Caki2 (cell line): ENCODE measurements at places on chromosomes 13 and 19. TPM values are rescaled to one million over a fixed set of nuclear protein-coding genes. Genes with fewer than 3 reads are reported as not detected.

Gene MZF1
- 2.7 and 8.6 TPM in 2 replicates for total RNA-seq

Gene ZNF432
- 3.4 and 4.2 TPM in 2 replicates for total RNA-seq

Gene TEX29
- not detected in 2 replicates for total RNA-seq

Gene CCNA1
- total RNA-seq, result 7.8 and 8.1 TPM in 2 replicates

Gene HS6ST3
- total RNA-seq, result 6.6 and 7.5 TPM in 2 replicates

Gene FPR1
- total RNA-seq, result not detected in 2 replicates

Gene HSH2D
- total RNA-seq, result not detected in 2 replicates

DNA sequence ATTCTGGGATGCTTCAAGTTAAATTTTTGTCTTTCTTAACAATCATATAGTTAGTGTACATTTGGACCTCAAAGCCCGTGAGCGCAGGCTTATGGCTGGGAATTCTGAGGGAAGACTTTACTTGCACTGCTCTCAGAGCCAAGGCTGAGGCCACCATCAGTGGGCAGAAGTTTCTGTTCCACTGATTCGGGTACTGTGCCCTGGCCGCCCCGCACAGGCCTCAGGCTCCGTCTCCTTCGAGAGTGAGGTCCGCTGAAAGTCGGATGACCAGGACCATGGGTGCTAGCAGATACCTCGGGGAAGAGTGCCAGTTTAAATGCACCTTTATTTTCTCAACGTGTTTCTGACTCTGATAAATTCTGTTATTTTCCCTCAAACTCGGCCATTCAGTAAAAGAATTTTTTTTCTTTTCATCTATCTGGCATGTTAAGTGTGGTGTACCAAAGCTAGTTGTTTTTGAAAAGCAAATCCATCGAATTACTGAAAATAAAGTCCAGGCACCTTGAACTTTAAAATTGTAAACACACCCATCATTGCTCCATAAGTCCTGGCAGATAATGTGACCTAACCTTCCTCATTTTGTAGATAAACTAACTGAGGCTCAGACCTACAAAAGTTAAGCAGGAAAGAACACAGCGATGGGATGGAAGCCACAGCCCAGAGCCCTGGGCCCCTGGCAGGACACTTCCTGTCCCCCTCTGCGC is 126.7 kb downstream of the SOX1 start:
- no peak for DNase-seq

- no peak for DNase-seq
These were observed 112.3 kb downstream of the GADD45B start for GRCh38 chr19:2588081-2588777.

DNA sequence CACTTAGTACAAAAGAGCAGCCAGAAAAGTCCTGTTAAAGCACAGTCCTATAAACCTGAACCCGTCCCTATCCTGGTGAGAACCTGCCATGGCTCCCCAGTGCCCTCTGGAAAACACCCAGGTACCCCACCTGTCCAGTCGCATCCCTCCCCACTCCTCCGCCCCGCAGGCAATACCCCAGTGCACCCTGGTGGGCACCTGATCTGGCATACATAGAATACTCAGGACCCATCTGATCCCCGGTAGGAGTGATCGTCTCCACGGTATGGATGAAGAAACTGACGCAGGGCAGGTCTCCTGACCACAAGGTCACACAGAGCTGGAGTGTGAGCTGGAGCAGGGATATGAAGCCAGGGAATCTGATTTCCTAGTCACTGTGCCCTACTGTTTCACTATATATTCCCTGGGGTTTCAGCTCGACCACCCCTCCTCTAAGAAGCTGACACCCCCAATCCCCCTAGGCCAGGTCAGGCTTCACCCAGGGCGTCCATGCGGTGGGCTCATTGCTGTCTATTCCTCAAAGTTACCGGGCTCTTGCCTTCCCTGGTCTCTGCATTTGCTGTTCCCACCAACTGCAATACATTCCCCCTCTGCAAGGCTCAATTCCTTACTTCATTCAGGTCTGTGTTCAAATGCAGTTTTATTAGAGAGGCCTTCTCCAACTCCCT is 12.6 kb downstream of the FBXO46 start:
- no peak for DNase-seq

DNA sequence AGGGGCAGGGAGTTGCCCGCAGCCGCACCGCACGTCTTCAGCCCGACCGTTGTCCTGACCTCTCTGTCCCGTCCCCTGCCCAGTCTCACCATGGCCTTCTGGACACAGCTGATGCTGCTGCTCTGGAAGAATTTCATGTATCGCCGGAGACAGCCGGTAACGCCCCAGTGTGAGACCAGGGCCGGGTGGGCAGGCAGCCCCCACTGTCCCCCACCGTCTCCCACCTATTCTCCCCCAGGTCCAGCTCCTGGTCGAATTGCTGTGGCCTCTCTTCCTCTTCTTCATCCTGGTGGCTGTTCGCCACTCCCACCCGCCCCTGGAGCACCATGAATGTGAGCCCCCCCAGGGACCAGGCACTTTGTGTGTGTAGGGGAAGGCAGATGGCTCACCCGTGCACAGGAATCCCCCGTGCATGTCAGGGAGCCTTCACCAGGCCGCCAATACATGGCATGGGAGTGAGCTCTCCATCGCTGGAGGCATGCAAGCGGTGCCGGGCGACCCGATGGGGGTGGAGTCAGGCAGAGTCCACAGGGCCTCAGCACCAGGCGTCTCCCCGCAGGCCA is 1.4 kb downstream of the ABCA7 start:
- no peak for DNase-seq

DNA sequence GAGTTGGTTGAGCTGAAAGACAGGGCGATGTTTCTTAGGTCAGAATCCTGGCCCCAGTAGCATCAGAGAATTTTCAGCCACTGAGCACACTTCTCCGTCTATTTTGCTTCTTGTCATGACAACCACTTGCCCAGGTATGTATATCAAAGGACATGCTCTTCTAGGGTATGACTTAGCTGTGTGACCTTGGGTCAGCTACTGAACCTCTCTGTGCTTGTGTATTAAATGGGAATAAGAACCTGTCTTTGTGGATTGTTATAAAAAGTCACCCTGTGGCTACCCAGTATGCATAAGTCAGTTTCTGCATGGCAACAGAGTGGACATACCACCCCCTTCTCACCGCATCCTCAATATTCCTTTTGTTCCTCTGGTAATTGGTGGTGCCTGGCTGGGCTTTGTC is 26.1 kb downstream of the MBD3L1 start:
- no peak for DNase-seq

DNA sequence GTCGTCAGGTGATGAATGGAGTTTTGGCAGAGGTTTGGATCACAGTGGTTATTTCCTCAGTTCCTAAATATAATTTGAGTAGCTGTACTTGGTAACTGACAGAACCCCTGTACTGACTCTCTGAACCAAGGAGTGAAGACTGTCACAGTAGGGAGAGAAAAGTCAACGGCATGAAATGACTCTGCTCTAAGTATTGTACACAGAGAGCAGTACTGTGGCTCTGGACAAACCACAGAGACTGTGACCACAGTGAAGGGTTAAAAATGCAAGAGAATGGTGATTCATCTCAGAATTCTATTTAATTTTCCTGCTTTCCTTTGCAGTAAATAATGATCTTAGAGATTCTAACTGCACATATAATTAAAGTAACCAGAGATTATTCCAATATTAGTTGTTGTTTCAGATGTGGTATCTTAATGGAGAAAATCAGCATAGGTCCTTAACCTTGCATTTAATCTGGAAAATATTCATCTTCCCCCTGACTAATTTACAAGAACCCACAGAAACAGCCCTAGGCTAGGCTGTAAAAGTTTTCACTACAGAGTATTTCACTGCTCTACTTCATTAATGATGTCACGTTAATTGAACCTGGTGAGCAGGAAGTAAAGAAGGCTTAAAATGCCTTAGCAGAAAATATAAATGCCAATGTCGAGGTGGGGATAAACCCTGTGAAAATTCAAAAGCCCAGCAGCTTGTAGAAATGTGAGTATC is 221.9 kb downstream of the LIG4 start:
- DNase-seq, result no peak

DNA sequence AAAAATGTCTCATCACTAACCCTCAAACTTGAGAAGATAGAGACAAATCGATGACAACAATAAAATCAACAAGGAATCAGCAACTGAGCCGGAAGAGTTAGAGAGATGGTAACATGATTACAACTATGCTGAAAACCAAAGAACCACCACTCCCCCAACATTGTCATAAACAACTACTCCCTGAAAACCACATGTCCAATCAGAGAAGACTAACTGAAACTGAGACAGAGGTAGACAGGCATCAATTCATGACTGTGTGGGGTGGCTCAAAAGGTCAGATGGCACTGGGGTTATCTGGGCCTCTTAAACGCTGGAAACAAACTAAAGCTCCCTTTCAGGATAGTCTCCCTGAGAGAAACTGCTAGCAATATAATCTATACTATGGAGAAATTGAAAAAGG is 488.8 kb downstream of the KCTD12 start:
- no peak for DNase-seq

GRCh38 chr19:13825489-13826441 is 30.5 kb downstream of the ZSWIM4 start:
- DNase-seq, result peak; percentile 96

- no peak for DNase-seq
These were observed 318.0 kb upstream of the KLF12 start for GRCh38 chr13:74452176-74452575.

GRCh38 chr19:45515807-45516401 is 8.6 kb downstream of the VASP start:
- DNase-seq, result no peak

GRCh38 chr19:30215248-30215647 is 156.9 kb upstream of the ZNF536 start:
- no peak for DNase-seq

- DNase-seq, result no peak
These were observed 350.9 kb downstream of the SUCLA2 start for GRCh38 chr13:47650209-47650608.

GRCh38 chr19:21569494-21569865 is 64.1 kb downstream of the ZNF429 start:
- DNase-seq, result no peak

- no peak for DNase-seq
These were observed 973.9 kb upstream of the PRR20A start for GRCh38 chr13:56166864-56167263.

DNA sequence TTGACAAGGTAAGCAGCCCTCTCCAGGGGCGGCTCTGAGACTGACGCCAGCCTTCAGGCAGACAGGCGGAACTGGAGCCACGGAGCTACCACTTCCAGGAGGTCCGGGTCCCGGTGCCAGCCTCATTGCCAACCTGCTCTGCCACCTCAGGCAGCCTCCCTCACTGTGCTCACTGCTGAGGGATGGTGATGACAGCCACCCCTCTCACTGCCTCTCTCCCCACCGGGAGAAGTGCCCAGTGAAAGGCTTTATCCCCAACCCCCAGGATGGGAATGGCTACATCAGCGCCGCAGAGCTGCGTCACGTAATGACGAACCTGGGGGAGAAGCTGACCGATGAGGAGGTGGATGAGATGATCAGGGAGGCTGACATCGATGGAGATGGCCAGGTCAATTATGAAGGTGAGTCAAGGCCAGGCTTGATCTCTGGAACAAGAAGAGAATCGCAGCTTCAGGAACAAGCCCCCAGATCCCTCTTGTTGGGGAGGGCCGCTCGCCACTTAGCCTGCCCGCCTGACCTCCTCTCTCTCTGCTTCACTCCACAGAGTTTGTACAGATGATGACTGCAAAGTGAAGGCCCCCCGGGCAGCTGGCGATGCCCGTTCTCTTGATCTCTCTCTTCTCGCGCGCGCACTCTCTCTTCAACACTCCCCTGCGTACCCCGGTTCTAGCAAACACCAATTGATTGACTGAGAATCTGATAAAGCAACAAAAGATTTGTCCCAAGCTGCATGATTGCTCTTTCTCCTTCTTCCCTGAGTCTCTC is 7.6 kb downstream of the CALM3 start:
- no peak for DNase-seq

DNA sequence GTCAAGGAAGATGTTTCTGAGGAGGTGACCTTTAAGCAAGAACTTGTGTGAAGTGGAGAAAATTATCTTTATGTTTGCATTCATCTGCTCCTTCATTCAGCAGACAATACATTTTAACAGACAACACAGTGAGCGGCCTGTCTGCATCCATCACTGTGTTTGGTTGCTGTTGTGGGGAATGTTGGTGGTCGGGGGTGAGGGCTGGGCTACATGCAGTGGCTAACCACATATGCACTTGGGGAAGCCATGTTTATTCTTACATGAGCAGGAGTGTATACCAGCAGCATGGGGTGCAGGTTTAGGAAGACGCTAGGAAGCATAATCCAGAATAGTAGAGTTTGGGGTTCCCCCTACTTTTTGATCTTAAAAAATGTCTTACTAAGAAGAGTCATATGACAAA is 66.4 kb downstream of the DHRS12 start:
- no peak for DNase-seq

DNA sequence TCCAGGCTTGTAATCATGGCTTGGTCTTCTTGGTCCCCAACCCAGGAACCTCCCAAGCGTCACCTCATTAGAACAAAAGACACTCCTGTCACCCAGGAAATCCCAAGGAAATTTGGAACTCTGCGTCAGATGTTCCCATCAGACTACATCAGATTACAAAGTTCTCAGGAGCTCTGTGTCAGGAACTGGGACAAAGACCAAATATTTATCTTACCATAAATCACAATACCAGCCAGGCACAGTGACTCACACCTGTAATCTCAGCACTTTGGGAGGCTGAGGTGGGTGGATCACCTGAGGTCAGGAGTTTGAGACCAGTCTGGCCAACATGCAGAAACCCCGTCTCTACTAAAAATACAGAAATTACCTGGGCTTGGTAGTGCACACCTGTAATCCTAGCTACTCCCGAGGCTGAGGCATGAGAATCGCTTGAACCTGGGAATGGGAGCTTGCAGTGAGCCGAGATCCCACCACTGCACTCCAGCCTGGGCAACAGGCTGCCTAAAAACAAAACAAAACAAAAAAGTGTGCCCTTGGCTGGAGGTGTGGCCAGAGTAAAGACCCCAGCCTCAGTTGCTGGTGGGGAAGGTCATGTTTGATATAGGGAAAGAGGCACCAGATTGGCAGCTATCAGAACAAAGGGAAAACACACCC is 16.7 kb upstream of the CCDC124 start:
- peak; percentile 31 for DNase-seq

GRCh38 chr13:30355384-30355699 is 48.0 kb upstream of the KATNAL1 start:
- DNase-seq, result no peak

DNA sequence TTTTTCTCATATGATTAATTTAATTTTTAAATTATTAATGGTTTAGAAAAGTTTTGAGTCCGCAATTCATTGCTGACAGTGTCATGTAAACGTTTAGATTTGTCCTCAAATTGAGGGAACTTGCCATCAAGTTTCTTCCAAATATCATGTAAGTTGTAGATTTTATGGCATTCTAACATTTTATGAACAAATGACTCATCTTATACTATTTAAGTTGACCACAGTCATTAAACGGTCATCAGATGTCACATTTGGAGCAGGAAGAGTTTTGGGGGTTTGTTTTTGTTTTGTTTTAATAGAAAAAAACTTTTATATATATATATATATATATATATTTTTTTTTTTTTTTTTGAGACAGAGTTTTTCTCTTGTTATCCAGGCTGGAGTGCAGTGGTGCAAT is 4.3 kb downstream of the ZNF114 start:
- no peak for DNase-seq

- DNase-seq, result no peak
These were observed 796.9 kb downstream of the SLITRK1 start for GRCh38 chr13:83085186-83085900.
